ENCODE measurements at places on chromosomes 13 and 19.

DNA sequence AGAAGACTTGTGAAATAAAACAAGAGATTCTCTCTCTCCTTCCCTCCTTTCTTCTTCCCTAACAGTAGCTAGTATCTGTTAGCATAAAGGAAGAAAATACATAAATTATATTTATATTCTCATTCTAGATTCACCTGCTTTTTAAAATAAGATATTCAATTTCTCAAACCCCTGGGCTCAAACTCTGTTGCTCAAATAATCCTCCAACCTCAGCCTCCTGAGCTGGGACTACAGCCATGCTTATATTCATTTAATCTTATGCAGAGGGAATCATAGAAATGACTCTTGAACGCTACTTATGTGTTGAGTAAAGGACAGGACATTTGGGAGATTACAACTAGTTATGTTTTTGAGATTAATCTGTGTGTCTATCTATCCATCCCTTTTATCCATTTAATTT lies 56.2 kb downstream of the GPC5 start:
- no peak for DNase-seq

- no peak for DNase-seq
Measured at GRCh38 chr13:71417205-71417604, 449.8 kb downstream of the DACH1 start.

DNA sequence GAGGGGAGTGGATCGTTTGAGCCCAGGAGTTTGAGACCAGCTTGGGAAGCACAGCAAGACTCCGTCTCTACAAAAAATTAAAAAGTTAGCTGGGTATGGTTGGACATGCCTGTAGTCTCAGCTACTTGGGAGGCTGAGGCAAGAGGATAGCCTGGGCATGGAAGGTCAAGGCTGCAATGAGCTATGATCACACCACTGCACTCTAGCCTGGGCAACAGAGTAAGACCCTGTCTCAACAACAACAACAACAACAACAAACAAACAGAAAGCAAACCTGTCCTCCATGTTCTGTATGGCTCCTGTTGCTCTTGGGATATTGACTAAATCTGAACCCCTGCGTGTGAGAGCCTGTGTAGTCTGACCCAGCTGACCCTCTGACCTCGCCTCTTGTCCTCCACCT lies 14.9 kb downstream of the CEBPA start:
- DNase-seq = no peak

DNA sequence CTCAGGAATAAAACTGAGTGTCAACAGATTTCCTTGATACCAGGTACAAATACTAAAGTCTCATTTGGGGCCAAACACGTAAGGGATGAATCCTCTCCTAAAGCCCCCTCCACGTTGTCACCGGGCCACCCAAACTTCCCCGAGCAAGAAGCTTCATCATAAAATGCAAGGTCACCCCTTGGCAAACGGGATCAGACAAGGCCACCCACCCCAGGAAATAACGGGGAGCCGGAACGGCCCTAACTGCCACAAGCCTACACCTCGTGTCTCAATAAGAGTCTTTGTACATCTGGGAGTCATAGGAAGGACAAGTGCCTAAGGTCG lies 717 bp downstream of the EEF2 start:
- DNase-seq = peak; percentile 44

- DNase-seq = no peak
Measured at GRCh38 chr19:38597075-38597474, 20.7 kb downstream of the MAP4K1 start.

- DNase-seq = no peak
Measured at GRCh38 chr13:99830931-99831330, 140.6 kb downstream of the ZIC5 start.

All from MM.1S (cell line).